ENCODE measurements at places on chromosomes 13 and 19.
A peak's percentile ranks its signal among the peaks of the same experiment; 100 is the strongest.

- no peak for DNase-seq
Observed at GRCh38 chr19:11073568-11073967, 15.7 kb upstream of the LDLR start.

DNA sequence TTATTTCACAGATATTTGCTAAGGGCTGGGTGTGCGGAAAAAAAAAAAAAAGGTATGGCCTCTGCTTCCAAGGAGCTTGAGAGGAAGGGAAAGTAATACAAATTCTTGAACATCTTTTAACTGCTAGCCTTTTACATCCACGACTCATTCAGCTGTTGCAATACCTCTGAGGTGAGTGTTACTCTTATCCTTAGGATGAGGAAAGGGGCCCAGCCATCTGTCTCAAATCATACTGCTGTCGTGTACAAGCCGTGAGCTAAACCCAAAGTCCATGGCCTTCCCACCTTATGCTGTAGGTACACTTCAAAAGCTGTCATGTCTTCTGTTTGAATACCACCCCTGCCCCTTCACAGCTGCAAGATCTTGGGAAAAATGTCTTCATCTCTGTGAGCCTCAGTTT is 146.8 kb downstream of the KCNRG start:
- DNase-seq: no peak

DNA sequence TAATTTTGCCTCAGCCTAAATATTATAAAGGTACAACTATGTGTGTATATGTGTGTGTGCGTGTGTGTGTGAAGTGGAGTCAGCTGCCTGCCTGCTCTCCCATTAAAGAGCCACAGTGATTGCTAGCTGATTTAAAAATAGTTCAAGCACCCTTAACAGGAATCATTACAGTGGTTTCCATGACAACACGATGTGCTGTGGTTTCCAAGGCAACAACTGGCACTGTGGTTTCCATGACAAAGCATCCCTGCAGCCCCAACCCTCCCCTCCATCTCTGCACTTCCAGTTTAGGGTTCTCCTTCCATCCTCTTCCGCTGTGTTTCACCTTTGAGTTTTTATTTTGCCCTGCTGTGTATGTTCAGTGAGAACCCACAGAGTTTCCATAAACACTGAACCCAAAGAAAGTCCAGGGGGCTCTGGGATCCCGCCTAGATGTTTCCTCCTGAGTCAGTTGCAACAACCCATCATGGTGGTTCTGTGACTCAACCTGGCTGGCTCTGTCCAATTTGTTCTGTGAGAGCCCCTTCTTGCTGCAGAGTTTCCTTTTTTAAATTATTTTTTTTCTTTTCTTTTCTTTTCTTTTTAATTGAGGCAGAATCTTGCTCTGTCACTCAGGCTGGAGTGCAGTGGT is 7.1 kb upstream of the PNMA8A start:
- peak; percentile 85 for DNase-seq

DNA sequence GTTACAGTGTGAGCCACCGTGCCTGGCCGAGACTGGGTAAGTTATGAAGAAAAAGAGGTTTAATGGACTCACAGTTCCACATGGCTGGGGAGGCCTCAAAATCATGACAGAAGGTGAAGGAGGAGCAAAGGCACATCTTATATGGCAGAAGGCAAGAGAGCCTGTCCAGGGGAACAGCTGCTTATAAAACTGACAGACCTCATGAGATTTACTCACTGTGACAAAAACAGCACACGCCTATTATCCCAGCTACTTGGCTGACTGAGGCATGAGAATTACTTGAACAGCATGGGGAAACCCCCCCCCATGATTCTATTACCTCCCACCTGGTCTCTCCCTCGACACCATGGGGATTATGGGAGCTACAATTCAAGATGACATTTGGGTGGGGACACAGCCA is 23.4 kb upstream of the ZNF561 start:
- no peak for DNase-seq

DNA sequence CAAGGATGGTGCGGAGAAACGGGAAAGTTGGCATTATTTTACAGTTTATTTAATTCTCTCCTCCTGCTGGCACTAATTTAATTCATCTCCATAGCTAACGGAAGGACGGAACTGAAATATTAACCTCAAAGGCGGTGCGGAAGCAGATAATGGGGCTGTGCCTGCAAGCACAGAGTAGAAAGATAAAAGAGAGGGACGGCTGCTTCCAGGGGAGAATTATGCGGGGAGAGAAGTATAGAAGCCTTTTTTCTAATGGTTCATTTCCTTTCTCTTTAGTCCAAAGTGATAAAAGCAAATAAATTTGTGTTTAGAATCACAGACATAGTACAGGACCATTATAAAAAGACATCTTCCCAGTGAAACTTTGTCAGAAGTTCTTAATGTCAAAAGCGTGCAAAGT is 34.5 kb upstream of the UQCRFS1 start:
- no peak for DNase-seq

DNA sequence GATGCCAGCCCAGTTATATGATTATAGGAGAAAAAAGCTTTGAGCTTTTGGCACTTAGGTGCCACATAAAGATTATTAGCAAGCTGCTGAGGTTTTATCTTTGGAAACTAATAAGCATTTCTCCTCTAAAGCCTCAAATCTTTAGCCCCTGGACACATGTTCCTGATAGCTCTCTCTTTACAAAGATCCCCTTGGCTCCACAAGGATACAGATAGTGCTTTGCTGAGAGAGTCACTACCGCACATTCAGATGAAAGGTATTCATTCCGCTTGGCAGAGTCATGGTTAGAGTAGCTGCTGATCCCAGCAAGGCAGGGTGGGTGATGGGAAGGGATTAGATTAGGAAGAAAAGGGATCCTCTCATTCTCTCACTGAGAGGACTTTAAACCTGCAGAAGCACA is 28.2 kb upstream of the PSG7 start:
- no peak for DNase-seq

- no peak for DNase-seq
Observed at GRCh38 chr13:54573186-54573585, 1544.6 kb downstream of the OLFM4 start.

GRCh38 chr13:36882829-36883390 is 37.1 kb downstream of the SMAD9 start:
- DNase-seq: no peak

- DNase-seq: peak; percentile 94
Observed at GRCh38 chr19:37817180-37817981, 38.0 kb upstream of the ZNF573 start.

DNA sequence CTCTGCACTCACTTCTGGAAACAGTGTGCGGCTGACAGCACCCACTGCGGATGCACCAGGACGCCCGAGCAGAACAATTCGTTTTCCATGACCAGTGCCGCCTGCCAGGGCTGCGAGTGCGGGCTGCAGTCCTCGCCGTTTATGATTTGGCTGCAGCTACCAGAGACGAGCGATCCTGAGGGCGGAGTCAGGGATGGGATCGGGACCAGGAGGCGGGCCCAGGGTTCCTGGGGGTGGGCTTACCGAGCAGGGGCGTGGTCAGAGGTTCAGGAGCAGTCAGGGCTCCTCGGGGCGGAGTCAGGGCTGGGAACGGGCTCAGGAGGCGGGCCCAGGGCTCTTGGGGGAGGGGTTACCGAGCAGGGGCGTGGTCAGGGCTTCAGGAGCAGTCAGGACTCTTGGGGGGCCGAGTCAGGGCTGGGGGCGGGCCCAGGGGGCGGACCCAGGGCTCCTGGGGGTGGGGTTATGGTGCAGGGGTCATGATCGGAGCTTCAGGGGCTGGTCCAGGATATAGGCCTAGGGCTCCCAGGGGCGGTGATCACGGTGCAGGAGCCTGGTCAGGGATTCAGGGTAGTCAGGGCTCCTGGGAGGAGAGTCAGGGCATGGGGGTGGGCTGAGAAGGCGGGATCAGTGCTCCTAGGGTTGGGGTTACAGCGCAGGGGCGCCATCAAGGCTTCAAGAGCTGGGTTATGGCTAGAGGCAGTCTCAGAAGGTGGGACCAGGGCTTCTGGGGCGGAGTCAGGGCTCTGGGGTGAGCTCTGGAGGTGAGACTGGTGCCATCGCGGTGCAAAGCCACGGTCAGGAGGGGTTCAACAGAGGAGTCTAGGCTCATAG is 1.7 kb downstream of the KLK4 start:
- DNase-seq: peak; percentile 20

DNA sequence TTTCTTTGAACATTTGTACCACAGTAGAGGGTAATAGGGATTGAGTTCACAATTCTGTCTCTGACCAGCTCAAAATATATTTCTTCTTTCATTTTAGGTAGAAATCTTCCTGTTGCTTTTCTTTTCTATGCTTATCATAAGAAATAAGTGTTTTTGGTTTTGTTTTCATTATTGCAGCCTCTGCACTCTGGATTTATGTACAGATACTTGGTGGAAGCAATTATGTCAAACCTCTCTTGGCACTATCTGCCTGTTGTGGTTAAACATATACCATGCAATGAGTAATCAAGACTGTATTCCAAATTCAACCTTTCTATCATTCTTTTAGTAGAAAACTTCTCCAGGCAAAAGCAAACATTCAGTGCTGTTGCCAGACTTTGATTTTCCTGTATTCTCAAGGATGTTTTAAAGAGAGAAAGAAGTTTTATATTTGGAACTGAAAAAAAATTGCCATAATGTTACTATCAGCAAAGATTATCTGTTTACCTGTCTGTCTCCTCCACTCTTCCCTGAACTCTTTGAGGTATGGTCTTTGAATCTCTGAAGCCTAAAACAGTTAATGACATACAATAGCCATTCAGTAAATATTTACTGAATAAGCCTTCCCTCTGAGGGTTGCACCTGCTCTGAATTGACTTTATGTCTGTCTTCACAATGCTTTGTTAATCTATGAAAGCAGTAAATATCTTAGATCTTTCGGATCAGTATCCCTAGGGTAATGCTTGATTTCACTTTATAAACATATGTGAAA is 612.5 kb upstream of the PRR20A start:
- no peak for DNase-seq

DNA sequence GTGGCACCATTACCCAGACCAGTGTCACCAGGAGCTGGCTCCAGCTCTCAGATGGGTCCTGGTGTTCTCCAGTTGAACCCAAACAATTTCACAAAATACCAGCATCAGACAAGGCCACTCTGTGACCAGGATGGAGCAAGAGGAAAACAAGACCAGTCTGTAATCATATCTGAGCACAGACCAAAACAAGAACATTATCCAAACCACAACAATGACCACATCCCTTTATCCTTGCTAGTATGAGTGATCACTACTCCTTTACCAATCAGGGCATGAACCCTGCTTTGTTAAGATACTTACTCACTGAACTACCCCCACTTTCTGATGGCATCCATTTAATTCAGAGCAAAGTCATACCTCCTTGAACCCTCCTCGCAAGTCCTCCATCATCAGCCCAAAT is 145.9 kb downstream of the NUFIP1 start:
- DNase-seq: no peak

DNA sequence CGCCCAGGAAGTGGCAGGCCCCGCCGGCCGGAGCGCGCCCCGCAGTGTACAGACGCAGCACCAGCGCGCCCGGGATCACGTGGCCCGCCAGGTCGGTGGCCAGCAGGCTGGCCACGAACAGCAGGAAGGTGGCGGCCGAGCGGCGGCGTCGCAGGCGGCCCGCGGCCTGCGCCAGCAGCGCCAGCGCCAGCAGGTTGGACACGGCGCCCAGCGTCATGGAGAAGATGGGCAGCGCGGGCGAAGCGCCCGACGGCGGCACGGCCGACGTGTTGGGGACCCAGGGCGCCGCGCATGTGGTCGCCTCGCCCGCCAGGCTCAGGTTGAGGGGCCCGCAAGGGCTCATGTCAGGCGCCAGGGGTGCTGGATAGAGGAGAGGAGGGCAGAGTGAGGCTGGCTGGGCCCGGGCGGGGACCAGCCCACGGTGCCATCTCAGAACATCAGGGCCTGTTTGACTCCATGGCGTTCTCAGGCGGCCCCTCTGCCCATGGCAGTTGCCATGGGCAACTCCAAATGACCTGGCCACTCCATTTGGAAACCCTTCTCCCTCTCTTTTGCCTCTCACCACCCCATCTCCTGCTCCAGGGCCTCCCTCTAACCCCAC is 1.1 kb downstream of the PTGER1 start:
- DNase-seq: no peak

DNA sequence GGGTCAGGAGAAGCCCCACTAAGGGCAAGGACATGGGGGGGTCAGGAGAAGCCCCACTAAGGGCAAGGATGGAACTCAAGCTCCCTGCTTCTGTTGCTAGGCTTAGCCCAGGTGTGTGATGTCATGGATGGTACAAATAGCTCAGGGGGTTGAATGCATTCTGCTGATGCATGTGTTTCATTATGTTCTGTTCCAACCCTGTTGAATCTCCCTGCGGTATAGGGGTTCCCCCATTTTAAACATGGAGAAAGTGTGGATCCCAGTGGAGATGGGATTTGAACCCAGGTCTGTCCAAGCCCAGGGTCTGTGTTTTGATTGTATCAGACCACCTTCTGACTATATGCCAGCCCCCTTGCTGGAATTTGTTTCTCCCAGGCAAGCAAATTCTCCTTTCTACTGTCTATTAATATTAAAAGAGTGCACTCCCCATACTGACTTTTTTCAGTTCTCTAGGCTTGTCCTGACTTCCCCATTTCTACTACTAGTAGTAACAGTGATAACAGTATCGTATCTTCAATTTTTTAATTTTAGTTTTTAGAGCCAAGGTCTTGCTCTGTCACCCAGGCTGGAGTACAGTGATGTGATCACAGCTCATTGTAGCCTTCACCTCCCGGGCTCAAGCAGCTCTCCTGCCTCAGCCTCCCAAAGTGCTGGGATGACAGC is 6.7 kb downstream of the ZNF865 start:
- no peak for DNase-seq

DNA sequence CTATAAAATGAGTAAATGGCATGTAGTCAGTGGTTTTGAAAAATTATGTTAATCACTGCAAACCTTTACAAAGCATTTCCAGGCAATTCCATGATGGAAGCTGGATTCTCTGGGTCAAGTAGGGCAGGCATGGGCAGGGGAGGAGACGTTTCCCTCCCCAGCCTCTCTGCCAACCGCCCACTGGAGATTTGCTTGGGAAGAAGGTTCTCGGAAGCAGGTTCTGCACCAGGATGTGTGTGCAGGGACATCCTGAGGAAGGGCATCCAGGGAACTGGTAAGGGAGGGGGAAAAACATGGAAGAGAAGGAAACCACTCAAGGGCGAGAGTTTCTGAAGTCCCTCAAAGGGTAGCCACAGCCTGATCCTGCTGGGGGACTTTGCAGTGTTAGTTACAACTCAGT is 469.1 kb downstream of the TSHZ3 start:
- no peak for DNase-seq

DNA sequence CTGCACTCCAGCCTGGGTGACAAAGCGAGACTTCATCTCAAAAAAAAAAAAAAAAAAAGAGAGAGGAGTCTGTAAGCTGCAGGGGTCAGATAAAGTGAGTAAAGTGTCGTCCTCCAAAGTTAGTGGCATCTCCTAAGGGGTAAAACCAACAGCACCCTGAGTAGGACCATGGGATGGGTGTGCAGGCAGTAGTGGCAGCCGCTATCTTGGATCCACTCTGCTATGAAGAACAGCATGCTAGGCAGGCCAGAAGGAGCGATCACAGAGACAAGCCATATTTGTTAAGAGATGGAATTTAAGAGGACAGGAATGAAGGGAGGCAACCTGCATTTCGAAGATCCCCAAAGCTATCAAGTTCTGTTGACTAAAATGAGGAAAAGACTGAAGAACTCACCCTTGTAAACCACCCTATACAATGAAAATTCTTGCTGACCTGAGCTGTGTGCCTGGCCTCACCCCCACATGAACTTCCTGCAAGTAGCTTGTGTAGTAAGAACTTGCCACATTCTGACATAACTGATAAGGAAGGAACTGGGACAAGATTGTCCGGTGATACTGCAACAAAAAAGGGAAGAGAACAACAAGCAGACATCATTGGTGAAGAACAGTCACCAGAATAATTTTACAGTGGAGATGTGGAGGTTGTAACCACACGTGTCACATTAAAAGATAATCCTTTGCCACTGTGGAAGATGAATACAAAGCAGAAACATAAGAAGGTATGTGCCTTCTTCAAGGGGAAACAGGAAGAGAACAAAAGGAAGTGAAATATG is 16.2 kb downstream of the DPY19L3 start:
- no peak for DNase-seq

All from tongue (tissue), 3 donors.